ENCODE measurements at places on chromosomes 6 and 20.
A peak's percentile ranks its signal among the peaks of the same experiment; 100 is the strongest.

DNA sequence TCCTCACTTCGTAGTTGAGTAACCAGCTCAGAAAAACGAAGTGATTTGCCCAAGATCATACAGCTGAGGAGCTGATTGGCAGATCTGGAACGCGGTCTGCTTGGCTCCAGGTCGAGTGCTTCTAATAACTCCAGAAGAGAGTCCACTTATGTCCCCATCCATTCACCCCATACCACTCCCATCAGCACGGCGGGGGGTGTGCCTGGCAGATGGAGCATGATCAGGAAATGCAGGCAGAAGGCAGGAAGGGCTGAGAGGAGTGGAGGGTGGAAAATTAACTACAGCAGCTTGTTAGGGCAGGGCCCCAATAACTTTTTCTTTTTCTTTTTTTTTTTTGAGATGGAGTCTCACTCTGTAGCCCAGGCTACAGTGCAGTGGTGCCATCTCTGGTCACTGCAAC, 15.0 kb downstream of the FITM2 start:
- DNase-seq, result peak; percentile 97

DNA sequence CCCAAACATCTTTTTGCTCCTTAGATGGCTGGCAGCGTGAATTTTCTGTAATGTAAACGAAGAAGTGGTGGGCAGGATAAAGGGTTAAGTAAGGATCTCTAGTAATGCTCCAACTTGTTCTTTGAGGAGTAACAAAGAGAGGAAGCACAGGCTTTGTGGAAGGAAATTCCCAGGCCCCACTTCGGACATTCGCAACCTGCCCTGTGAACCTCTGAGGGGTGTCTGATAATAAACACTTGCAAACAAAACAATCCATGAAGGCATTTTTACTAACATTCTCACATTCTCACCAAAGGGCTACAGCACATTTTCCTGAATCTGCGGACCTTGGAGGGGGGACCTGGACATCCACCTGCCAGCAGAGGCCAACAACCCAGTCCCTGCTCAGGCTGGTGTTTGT, 25.8 kb upstream of the ADGRF5 start:
- no peak for DNase-seq

- peak; percentile 22 for DNase-seq
These were observed 163.6 kb upstream of the CENPW start for GRCh38 chr6:126176282-126176681.

- DNase-seq, result no peak
These were observed 140.2 kb upstream of the CARMIL1 start for GRCh38 chr6:25138934-25139415.

DNA sequence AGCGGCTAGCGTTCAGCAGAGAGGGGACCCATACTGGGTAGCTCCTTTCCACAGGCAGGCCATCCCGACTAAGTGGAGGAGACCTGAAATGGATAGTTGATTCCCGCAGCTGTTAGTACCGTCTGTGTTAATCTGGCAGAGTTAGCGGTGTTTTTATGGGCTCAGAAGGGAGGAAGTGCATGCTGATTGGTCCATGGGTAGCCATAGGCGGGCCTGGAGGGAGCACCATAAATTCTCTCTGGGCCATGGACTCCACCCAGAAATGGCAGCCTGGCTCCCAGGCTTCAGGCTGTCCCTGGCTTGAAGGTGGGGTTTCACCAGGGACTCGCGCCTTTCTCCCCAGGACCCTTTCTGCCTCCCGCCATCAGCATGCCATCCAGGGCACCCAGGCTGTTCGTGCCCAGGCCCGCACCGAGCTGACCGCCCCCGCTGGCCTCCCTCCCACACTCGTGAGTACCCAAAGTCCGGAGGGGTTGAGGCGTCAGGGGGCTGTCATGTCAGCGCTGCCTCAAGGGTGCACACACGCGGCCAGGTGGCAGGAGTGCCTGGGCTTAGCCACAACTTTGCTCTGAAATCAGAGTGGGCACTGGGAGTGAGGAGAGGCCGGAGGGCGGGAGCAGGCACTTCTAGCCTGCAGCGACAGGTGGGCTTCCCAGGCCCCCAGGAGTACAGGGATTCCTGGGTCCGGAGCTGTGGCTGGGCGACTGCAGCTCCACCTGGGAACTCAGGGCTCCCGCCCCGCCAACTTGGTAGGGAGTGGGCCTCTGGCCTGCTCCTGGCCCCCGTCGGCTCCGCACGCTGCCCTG, 694.3 kb upstream of the FLRT3 start:
- no peak for DNase-seq

GRCh38 chr20:10264166-10264558, 45.5 kb downstream of the SNAP25 start:
- no peak for DNase-seq

GRCh38 chr20:25573288-25574251, 11.8 kb downstream of the NINL start:
- DNase-seq, result no peak

- peak; percentile 9 for DNase-seq
These were observed 54.3 kb upstream of the IYD start for GRCh38 chr6:150314230-150315188.

DNA sequence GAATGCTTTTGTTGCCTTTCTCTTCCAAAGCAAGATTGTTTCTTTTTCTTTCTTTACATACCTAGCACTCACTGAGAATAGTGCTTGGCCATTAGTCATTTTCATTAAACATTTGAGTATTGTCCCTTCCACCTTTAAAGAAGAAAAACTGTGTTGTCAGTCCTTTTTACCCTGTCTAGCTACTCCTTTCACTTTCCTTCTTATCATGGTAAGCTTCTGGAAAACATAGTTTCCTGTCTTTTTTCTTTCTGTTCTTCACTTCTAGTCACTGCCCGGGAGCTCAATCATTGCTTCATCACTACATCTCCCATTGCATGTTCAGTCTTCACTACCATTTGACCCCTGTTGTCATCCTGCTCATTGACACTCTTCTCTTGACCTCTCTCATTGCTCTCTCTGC, 12.1 kb downstream of the VAPB start:
- DNase-seq, result no peak

Measured in NCI-H524 (cell line).